ENCODE measurements at places on chromosomes 2 and 18. TPM values are rescaled to one million over a fixed set of nuclear protein-coding genes. Genes with fewer than 3 reads are reported as not detected.

DNA sequence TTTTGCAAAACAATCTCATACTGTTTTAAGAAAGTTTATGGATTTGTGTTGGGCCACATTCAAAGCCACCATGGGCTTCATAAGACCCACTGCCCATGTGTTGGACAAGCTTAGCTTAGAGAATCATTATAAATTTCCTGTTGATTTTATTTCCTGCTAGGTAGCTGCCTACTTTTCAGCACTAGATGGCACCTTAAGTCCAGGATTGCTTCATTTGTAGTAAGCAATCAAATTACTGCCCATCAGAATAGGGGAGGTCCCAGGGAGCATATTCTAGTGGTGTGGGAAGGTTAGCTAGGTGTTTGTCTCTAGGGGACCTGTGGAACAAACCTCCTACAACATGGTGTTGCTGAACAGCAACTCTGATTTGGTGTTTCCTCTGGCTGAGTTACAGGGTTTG is 11.0 kb upstream of the DCDC2C start:
- DNase-seq, result peak; percentile 31

- DNase-seq, result no peak
Measured at GRCh38 chr2:108171657-108172056, 68.1 kb upstream of the SULT1C3 start.

DNA sequence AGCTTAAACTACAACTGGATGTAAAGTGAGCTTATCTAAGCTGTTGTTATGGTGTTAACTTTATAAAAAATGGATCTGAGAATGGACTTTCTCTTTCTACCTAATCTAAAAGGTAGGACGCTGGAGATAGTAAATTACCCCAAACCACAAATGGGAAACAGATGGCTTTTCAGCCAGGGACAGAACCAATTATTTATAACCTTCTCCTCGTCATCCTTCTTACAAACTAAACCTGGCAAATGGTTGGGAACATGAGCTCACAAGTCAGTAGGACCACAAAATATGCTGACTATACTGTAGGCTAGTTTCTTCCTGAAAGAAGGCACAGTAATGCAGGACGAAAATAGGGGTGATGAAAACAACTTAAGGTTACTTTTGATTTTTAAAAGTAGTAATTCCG is 32.7 kb upstream of the ZDBF2 start:
- no peak for DNase-seq

DNA sequence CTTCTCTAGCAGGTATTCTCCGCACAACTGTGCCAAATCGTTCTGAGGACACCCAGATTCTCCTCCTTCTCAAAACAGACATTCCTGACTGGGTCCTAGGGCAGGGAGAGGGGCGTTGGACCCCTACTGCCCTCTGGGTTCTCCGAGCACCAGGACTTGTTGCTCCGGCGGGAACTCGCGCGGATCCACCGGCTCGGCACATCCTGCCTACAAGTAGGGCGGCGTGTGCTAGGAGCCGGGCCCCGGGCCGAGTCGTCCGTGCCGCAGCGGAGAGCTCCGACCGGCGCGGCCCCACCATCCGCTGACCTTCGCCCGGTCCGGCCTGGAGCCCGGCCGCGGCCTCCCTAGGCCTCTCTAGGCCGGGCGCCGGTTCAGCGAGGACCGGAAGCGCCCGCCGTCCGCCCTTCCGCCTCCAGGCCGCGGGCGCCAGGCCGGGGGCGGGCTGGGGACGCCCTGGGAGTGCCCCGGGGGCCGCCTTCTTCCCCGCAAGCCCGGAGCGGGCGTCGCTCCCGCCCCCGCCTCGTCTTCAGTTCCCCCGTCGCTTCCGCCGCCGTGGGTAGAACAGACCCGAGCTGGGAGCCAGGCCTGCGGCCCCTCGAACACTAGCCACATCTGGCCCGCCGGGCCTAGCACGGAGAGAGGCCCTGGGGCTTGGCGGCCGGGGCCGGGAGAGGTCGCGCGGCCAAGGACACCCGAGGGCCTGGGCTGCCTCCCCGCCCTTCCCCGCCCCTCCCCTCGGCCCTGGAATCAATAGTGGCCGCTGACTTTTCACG is 7.6 kb upstream of the ONECUT2 start:
- DNase-seq, result no peak

DNA sequence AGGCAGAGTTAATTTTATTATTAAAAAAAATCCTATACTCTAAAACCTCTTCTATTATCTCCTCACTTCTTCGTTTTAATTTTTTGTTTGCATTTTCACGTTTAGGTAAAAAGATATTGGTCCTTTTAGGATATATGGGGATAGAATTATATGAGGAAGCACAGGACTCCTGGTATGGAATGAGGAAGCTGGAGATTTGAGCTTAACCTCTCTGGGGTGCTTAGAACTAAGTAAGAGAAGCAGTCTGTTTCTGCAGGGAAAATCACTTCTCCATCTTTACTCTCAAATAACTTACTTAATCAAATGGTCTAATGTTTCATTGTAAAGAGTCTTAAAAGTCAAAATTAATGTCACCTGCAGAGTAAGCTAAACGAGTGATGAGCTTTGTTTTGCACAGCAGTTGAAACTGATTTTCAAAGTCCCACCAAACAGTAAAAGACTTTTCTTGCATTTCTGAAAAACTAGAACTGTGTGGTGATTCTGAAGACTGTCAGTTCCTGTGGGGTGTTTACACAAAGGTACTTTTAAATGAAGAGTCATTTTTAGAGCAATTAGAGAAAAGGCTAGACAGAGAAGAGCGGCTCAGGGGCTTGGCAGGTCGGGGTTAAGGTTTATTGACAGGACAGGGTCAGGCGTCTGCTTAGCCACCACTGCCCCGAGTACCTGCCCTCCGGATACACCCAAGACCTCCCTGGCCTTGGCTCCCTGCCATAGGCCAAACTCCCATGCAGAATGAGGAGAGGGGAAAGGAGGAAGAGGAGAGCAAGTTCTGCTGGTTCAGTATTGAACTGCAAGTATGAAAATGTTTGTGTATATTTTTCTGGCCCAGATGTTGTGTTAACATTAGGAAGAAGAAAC is 21.6 kb downstream of the METAP1D start:
- peak; percentile 16 for DNase-seq

DNA sequence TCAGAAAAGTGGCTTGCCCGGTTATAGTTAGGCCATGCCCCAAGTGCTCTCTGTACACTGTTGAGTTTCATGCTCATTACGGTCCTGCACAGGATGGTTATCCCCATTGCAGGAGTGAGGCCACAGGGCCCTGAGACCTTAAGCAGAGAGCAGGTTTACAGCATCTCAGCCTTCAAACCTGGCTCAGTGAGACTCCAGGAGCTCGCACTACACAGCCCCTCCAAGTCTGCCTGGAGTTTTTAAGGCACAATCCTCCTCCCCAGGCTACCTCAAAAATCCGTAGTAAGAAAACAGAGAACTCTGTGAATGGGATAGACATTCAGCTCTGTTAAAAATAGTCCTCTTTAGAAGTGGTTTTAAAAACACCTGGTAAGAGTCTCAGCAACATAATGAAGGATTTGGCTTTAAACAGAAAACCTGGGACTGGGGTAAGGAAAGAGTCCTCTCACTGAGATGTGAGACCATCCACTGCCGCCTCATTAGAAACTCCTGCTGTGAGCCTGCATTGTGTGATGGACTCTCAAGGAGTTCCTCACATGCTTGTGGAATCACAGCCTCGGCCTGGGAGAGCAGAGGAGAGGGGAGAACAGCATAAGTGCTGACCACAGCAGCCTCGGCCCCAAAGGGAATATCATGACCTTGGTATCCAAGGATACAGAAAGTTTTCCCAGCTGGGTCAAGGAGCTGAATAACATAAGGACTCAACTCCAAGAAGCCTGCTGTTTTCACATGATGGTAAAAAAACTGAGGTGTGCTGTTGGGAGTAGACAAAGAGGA is 214.8 kb downstream of the ATAD2B start:
- peak; percentile 10 for DNase-seq

GRCh38 chr2:72993147-72993932 is 76.0 kb downstream of the EMX1 start:
- DNase-seq, result peak; percentile 13

- DNase-seq, result peak; percentile 10
Measured at GRCh38 chr2:113281910-113282746, 3.4 kb upstream of the PAX8 start.

Gene TGIF1
- 100 TPM for total RNA-seq

Gene CPO
- total RNA-seq, result not detected

Gene SLC9A2
- not detected for total RNA-seq

Gene RTKN
- total RNA-seq, result 11.1 TPM

Gene SKOR2
- not detected for total RNA-seq
